ENCODE measurements at places on chromosomes 5 and 9.

GRCh38 chr9:89848060-89849040 is 243.5 kb downstream of the GADD45G start:
- no peak for DNase-seq

DNA sequence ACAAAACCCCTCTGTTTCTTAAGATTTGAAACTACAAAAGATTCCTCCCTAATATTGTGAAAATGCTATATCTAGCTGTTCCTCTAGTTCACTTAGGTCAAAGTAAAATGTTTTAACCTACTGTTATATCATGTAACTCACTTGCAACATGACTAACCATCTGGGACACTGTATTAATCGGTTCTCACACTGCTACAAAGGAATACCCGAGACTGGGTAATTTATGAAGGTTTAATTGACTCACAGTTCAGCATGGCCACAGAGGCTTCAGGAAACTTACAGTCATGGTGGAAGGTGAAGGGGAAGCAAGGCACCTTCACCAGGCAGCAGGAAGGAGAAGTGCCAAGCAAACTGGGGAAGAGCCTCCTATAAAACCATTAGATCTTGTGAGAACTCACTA is 34.7 kb downstream of the DIMT1 start:
- no peak for DNase-seq

- DNase-seq = no peak
Observed at GRCh38 chr9:89365532-89365912, 47.2 kb downstream of the SECISBP2 start.

DNA sequence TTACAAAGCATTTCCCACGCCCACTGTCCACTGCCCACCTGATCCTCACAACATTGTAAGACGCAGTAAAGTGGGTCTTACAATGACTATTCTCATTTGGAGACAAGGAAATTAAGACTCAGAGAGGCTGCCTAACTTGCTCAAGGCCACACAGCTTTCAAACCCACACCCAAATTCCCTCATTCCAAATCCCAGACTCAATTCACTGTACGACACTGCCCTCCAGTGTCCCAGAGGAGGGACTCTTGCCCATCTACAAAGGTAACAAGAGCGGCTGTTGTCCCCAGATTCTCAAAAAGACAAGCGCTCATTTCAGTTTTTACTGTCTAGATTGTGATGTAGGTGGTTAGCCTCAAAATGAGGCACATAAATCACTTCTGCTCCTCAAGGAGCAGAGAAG is 184.6 kb downstream of the ACTL7B start:
- no peak for DNase-seq

DNA sequence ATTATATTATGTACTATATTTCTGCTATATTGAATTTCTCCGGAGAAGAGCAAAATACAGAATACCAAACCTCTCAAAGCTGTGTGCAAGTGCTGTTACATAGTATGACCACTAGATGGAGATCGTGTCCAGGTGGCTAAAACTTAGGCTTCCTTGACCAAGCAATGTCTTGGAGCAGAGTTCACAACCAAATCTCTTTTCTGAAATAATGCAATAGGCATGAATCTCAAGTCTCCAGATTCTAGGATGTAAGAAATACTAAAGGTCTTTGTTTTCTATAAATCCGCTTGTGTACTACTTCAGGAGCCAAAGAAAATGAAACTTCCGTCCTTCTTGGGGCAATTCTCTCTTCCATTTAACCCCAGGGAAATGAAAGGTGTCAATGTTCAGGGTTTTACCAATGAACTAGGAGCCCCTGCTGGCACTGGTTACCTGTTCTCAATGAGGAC is 181.5 kb upstream of the RAI14 start:
- DNase-seq = no peak

GRCh38 chr5:142342128-142342981 is 17.5 kb upstream of the SPRY4 start:
- DNase-seq = no peak

- no peak for DNase-seq
Observed at GRCh38 chr5:10912435-10912834, 151.4 kb upstream of the DAP start.

DNA sequence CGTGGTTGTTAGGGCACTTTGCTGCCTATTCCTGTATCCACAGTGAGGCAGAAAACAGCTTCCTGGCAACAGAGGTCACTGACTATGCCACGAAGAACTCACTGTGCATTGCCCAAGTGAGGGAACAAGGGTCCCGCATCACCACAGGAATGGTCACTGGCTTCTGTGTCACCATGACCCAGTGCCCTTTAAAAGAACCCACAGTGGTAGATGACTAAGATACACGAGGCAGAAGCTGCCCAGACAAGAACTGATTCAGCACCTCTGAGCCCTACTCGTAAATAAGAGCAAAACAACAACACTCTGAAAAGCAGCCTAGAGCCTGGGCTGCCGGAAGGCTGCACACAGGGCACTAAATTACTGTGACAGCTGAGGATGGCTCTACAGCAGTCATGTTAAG is 236.6 kb upstream of the RASEF start:
- DNase-seq = no peak

DNA sequence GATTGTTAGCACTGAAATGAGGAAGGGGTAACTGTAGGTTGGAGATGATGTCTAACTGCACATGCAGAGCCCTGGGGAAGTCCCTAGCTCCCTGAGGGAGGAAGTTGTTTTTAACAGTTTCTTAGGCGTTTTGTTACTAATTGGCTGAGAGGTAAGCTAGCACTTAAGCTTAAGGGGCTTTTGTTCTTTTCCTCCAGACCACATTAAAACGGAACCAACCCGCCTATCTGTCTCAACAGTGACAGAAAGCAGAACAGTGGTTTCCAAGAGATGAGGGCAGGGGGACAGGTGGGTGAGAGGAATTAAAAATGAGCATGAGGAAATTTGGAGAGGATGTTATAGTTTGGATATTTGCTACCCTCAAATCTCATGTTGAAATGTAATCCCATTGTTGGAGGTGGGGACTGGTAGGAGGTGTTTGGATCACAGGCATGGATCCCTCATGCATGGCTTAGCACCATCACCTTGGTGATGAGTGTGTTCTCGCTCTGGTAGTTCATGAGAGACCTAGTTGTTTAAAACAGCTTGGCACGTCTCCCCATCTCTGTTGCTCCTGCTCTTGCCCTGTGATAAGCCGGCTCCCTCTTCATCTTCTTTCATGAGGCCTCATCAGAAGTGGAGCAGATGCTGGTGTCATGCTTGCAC is 38.9 kb downstream of the LYRM7 start:
- no peak for DNase-seq

DNA sequence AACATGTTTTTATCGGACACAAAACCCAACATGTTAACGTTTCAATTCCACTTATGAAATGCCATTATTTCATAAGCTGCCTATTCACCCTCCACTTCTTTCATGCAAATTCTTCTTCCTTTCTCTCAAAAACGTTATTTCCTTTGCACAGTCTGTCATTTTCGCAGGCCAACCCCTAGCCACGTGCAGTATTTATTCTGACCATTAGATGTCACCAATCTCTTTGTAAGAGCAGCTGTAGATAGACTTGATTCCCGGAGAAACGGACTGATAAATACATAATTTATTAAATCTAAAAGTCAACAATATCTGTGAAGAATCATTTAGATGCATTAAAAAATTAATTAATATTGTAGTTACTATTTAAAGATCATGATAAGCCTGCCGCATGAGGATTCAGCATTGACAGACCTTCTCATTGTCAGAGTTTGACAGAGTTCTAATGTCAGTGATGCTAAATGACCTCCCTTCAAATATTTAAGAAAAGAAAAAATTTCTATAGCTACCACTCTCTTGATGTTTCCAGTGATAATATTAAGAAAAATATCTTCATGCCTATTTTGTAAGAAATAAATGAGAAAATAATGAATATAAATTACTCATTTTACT is 933.6 kb downstream of the CDH12 start:
- DNase-seq = no peak

DNA sequence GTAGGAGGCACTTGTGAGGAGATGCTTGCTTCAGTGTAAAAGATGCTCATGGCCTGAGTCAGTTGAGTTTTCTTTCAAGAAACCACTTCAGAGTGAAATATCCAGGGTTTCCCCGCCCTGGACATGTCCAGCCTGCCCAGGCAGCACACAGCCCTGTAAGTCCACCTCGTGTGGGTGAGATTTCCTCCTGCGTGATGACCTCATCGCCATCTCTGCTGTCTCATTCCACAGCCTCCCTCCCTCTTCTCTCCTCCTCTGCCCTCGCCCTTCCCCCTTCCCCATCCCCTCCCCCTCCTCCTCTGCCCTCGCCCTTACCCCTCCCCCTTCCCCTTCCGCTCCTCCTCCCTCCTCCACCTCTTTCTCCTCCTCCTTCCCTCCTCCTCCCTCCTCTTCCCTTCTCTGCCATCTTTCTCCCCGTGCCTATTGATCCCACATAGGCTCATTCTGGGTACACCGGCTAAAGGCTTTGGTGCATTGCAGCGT is 34.0 kb upstream of the NCS1 start:
- DNase-seq = no peak

- DNase-seq = no peak
Observed at GRCh38 chr9:76603931-76604570, 145.1 kb downstream of the GCNT1 start.

GRCh38 chr5:2109566-2109965 is 226.8 kb upstream of the IRX4 start:
- no peak for DNase-seq

DNA sequence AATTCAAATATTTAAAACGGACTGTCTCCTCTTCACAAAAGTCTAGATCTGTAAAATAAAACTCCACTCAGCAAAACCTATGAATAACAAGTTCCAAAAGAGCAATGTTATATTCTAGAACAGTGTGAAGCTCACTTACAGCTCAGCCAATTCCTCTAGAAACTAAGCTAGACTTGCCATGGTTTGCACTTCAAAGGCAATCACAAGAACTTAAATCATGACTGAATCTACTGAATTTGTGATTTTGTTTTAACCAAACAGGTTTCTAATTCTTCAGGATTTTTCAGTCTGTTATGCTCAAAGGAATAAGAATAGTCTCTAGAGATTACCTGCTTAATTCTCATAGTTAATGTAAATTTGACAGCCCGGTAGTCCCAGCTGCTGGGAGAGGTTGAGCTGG is 1.4 kb upstream of the PKD2L2 start:
- DNase-seq = no peak

GRCh38 chr5:69462170-69462569 is 30.4 kb upstream of the OCLN start:
- DNase-seq = no peak

DNA sequence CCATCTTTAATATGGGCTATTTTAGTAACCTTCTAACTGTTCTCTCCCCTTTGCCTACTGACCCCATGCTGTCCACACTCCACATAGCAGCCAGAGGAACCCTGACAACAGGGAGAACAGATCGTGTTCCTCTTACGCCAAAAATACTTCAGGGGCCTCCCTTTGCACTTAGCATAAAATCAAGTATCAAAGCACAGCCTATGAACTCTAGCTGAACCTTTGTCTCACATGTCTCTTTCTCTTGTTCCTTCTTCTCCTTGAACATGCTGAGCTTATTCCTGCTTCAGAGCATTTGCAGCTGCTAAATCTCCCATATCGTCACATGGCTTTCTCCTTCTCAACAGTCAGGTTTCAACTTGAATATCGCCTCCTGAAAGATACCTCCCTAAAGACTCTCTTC is 698.8 kb upstream of the C9orf72 start:
- DNase-seq = no peak

- no peak for DNase-seq
Observed at GRCh38 chr9:132945186-132946130, 1.0 kb upstream of the TSC1 start.

GRCh38 chr9:74742792-74743730 is 144.7 kb downstream of the TRPM6 start:
- no peak for DNase-seq

DNA sequence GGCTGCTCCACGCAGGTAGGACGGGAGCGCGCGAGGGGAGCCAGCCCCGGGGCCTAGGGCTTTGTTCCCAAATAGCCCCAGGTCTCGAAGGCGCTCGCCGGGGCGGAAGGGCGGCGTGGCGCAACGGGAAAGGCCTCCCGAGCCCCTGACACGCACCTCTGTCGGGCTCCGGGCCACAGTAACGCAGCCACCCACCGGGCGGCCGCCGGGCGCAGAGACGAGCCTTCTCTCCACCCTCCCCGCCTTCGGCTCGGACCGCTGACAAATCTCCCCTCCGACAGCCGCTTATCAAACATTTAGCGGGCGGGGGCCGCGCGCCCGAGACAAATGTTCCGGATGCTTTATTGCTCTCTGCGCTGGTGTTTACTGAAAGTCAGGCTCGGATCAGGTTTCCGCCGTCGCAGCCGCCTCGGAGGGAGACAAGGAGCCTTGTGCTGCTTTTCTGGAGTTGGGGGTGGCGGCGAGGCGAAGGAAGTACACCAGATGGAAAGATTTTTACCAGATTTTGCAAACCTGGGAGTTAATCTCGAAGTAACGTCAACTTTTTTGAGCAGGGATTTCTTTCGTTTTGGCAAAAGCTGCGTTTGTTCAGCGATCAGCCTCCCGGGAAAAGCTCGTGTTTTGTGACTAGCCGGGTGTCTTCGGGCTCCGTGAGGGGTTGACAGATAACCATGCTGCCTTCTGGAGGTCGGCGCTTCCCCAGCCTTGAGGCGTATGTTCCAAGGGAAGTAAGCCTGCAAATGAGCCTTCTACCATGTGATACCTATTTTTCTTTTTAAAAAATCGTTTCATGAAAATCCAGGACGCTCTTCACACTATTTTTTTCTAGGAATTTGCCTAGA is 950 bp downstream of the RGMB start:
- DNase-seq = no peak

GRCh38 chr5:168346417-168346816 is 55.0 kb downstream of the WWC1 start:
- DNase-seq = no peak

DNA sequence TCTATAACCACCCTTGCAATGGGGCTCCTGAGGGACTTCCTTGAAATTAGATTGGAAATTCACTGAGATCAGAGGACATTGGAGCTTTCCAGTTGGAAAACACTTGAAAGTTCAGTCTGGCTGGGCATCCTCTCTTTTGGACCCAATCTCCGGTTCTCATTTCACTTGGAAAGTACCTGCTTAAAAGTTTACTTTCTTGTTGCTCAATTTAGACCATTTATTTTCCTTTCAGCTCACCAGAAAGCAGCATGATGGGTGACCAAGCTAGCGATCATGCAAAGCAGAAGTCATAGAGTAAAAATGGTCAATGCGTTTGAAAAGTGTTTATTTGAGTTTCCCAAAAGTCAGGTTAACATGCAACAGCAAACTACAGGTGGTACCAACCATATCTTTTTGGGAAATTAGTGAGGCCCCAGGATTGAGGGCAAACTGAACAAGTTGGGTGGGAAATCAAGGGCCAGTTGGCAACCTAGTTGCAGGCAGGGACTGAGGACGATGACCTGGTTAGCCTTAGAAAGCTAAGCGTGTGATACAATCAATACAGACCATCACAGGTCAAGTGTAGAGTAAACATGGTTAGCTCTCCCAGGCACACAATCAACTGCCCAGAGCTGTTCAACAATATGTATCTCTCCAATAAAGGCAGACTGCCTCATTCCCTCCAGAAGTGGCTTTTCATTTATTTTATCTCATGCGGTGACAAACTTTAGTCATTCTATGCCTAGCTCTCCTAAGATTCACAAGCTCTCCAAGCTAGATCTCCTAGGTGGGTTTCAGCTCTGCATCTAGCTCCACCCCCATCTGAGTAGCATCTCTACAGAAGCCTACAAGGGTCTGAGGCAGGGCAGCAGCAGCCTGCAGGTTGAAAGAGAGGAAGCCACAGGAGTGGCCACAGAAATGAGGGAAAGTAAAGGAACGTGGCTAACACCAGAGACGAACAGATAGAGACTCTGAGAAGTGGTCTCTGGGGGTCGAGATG is 136.9 kb downstream of the UGCG start:
- DNase-seq = no peak

All from amygdala (tissue), 56 donors.